ENCODE measurements at places on chromosomes 13 and 19.

DNA sequence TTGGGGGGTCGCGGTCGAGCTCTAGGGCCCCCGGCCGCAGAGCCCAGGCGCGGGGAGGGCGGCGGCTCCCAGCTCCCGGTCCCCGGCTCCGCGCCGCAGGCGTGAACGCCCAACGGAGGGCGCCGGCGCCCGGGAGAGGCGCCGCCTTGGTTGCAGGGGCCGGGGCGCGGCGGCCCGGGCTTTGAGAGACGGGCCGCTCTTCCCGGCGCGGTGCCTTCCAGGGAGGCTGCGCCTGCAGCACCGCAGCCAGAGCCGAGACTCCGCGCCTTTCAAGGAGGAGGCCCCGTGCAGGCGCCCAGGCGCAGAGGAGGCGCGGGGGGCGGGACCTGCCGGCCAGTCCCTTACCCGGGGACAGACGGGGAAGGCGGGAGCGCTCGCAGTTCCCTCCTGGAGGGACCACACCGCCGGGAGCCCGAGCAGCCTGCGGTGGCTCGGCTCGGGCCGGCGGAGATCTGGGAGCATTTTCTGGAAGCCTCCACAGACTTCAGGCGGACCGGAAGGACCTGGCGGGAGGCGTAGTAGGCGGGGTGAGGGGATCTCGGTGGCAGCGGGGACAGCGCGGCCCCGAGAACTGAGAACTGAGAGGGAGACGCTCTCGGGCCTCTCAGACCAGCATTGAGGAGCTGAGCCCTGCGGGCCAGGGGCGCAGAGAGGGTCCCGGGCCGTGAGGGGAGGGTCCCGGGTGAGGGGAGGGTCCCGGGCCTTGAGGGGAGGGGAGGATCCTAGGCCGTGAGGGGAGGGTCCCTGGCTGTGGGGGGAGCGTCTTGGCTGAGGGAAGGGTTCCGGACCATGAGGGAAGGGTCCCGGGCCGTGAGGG lies 25.5 kb upstream of the MCF2L start:
- H3K4me1 ChIP-seq, result peaks cover 16% of the 10 kb centered on the region
- peak; percentile 63 for ATAC-seq
- H3K27me3 ChIP-seq, result peaks cover 56% of the 10 kb centered on the region
- H3K27ac ChIP-seq, result no peak overlapping the region

DNA sequence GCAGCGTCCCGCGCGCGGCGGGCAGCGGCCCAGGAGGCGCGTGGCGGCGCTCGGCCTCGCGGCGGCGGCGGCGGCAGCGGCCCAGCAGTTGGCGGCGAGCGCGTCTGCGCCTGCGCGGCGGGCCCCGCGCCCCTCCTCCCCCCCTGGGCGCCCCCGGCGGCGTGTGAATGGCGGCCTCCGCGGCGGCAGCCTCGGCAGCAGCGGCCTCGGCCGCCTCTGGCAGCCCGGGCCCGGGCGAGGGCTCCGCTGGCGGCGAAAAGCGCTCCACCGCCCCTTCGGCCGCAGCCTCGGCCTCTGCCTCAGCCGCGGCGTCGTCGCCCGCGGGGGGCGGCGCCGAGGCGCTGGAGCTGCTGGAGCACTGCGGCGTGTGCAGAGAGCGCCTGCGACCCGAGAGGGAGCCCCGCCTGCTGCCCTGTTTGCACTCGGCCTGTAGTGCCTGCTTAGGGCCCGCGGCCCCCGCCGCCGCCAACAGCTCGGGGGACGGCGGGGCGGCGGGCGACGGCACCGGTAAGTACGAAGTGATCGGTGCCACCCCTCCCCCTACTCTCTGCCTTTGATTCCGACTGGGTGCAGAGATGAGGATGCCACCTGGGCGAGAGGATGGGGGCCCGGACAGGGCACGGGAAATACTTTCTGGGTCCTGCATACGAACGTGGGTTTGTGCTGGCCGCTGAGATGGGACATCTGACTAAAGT lies 874 bp downstream of the TRIM28 start:
- peak overlapping the region; percentile 98 for H3K27ac ChIP-seq
- H3K4me3 ChIP-seq, result peak overlapping the region; percentile 92
- H3K4me1 ChIP-seq, result peaks cover 44% of the 10 kb centered on the region
- peak; percentile 76 for ATAC-seq

DNA sequence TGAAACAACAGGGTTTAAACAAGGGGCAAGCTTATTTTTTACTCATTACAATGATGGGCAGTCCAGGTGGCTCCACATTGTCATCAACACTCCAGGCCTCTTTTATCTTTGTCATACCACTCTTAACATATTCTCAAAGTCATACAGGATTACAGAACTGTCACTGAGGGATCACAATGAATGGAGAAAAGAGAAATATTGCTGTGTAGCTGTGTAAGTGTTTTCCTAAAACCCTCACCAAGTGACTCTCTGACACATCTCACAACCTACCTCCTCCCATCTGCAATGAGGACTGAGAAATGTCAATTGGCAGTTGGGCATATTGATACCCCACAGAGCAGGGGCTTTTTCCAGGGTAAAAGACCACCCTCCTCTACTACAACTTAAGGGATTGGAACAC lies 562.1 kb downstream of the TBC1D4 start:
- ATAC-seq, result no peak
- no peaks in the 10 kb centered on the region for H3K4me1 ChIP-seq
- H3K4me3 ChIP-seq, result no peak overlapping the region
- no peaks in the 10 kb centered on the region for H3K36me3 ChIP-seq
- H3K27me3 ChIP-seq, result no peaks in the 10 kb centered on the region
- no peak overlapping the region for H3K27ac ChIP-seq

DNA sequence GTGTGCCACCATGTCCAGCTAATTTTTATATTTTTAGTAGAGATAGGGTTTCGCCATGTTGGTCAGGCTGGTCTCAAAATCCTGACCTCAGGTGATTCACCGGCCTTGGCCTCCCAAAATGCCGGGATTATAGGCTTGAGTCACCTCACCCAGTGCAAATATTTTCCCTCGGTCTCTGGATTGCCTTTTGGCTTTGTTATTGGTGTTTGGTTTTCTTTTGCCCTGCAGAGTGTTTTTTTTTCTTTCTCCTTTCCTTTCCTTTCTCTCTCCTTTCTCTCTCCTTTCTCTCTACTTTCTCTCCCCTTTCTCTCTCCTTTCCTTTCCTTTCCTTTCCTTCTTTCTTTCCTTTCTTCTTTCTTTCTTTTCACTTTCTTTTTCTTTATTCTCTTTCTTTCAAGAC lies 33.2 kb downstream of the KDM4B start:
- no peak for ATAC-seq
- H3K4me1 ChIP-seq, result peaks cover 45% of the 10 kb centered on the region
- no peaks in the 10 kb centered on the region for H3K27me3 ChIP-seq
- H3K36me3 ChIP-seq, result peaks cover 38% of the 10 kb centered on the region

- no peak overlapping the region for H3K27ac ChIP-seq
- peak; percentile 44 for ATAC-seq
- H3K36me3 ChIP-seq, result no peaks in the 10 kb centered on the region
- no peak overlapping the region for H3K4me3 ChIP-seq
These were observed 23.4 kb upstream of the SLC7A10 start for GRCh38 chr19:33248954-33249613.
